ENCODE measurements at places on chromosomes 1 and 21. TPM values are rescaled to one million over a fixed set of nuclear protein-coding genes. Genes with fewer than 3 reads are reported as not detected.

The TNN gene
- polyA plus RNA-seq = not detected

The CLDN19 gene
- not detected for polyA plus RNA-seq

DNA sequence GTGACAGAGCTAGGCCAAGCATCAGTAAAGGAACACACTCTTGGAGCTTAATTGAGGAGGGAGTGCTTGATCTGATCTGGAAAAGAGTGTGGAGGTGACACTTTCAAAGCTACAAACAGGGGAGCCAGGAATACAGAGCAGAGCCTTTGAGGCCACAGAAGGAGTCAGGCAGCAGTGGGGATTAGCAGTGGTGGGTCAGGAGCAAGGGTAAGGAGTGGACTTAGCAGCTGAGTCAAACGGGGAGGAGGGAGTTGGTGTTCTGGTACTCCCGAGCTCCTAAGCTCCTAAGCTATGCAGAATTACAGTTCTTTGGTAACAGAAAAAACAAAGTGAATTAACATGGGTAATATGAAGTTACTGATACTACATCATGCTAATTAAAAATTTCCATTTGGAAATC lies 14.5 kb downstream of the RAB4A start:
- no peak for DNase-seq

DNA sequence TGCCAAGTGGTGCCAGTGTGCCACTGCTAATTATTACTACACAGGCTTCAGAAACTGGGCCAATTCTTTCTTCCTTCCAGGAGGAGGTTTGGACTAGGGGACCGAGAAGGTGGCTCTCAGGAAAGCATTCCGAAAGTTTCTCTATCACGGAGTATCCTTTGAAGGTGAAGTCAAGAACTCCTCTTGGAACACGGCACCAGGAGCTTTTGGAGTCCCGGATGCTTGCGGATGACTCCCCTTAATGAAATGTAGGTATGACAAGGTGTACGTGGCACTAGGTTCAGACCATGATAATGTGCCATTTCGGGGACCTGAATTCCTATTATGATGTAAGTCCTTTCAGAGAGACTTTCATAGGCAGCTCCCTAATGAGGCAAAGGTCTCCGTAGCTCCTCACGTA lies 634.1 kb downstream of the KIF26B start:
- DNase-seq = no peak

All from brain (organoid and tissue), 16 donors.